T47D (cell line): ENCODE measurements at places on chromosomes 5 and 9.

DNA sequence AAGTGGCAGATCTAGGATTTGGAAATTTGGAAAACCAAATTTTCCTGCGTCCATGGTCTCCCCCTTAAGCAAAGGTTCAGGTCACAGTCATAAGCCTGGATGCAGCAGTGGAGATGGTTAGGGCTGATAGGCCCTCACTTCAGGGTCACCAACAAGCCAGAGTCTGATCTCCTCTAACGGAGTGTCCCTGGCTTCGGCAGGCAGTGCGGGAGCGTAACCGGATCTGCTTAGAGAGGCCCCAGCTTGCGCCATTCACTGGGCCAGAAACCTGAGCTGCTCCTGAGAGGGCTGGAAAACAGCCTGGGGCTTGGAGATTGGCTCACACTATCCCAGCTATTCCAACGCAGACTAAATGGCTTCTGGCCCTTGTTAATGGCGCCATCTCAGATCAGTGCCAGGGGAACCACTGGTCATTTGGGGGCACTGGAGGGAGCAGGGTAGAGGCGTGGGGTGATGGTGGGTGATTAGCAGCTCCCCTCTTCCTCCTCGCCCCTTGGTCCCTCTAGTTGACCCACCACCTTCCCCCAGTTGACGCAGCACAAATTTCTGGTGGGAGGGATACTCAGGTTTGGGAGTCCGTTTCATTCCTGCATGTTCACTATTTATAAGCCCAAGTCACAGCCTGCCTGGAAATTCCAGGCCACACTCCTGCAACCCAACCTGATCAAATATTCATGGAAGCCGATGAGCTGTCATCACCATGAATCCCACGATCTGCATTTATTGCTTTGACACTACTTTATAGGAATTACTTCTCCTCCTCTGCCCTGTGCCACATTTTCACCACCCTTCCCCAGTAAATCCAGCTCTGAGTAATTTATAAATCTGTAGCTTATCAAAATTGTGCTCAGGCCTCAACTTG is 134.6 kb upstream of the CPEB4 start:
- DNase-seq = peak; percentile 82

DNA sequence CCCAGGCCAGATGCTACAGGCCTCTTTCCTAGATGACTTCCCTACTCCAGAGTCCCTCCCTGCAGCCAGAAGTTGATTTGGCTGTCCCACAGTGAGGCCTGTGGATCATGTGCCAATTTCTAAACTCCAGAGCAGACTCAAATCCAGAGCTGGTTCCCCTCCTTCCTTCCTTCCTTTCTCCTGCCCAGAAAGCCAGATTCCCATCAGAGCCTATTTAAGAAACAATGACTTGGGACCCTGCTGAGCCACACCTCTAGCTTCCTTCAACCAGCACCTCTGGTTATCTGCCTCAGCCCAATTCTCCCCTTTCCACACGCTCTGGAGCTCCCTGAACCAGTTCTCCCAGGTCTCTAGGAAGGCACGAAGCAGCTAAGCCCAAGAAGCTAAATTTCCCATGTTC is 7.2 kb downstream of the FAM219A start:
- DNase-seq = peak; percentile 33

- DNase-seq = peak; percentile 79
Observed at GRCh38 chr5:151318850-151319732, 15.5 kb upstream of the SLC36A3 start.

DNA sequence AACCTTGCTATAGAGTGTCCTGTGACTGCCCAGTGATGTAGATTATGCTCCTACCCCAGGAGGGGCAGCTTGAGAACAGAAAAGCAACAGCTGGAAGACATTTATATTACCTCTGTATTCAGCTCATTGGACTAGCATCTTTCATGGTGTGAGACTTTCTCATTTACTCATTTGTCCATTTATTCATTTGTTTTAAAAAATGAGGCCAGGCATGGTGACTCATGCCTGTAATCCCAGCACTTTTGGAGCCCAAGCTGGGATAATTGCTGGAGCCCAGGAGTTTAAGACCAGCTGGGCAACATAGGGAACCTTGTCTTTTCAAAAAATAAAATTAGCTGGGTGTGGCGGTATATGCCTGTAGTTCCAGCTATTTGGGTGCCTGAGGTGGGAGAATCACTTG is 130.0 kb upstream of the LHFPL2 start:
- no peak for DNase-seq

- no peak for DNase-seq
Observed at GRCh38 chr5:33033516-33033915, 322.4 kb downstream of the NPR3 start.

GRCh38 chr5:68276740-68277139 is 61.2 kb downstream of the PIK3R1 start:
- no peak for DNase-seq

DNA sequence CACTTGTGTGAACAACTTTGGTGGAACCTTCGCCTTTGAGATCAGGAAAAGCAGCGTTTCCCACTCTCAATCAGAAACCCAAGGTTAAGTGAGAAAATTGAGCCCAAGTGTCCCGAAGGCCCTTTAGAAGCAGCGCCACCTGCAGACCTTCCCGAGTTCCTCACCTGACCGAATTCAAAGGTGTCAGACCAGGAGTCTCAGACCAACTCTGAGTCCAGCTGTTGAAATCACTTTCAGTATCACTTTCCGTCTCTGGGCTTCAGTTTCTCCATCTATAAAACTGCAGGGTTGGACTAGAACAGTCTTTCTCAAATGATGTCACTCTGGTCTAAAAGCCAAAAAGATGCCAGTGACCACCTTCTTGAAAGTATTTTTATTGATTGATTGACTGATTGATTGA is 31.7 kb upstream of the GRHPR start:
- peak; percentile 60 for DNase-seq

DNA sequence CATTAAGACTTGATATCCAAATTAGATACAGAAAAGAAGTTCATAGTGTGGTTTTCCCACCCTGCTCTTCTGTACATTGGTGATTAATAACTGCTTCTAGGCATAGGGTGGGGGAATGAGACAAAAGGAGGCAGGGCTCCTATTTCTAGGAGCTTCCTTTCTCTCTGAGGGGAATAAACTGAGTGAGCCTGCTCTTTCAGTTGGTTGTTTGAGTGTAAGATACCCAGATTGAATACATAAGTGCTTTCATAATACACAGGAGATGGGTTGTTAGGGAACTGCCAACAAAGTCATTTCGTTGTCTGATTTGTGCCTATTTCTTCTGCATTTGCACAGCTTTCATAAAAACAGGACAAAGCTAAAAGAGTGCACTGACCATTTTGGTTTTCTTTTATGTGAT is 48.9 kb upstream of the TTC23L start:
- DNase-seq = no peak

- no peak for DNase-seq
Observed at GRCh38 chr5:31561946-31562345, 29.8 kb downstream of the C5orf22 start.

- no peak for DNase-seq
Observed at GRCh38 chr5:42842921-42843641, 31.4 kb upstream of the SELENOP start.

DNA sequence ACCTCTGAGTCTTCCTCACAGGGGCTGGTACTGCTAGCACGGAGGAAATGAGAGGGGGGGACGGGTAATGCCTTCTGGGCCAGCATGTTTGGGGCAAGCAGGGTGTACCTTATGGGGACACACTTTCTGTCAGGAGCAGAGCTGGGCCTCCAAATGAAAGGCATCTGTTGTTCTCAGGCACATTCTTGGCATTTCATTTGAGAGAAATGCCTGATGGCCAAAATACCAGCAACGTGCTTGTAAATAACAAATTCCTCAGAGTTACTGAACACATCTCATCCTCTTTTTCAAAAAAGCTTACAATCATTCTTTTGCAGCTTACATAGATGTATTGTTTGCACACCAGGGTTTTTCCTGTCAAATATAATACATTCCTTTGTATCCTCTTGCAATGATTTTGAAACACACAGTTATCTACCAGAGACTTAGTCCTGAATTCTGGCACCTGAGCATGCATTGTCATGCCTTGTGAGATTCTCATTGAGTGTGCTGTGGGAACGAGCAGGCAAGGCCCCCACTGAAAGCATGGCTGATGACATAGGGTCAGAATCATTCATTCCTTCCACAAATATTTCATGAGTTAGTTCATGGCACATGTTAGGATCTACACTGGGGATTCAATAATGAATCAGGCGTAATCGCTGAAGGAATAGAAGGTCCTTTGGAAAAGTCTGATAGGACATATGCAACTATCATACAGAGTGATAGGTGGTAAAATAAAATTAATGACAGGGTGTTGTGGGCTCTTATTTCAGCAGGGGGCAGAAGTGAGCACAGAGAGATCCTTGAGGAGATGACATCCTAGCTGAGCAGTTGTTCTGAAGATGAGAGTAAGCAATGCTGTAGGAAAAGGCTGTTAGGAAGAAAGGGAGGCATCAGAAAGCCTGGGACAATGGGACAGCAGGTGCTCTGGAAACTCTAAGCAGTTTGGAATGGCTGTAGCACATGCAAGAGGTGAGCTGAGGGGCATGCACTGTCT is 260.9 kb upstream of the TUT7 start:
- DNase-seq = no peak

DNA sequence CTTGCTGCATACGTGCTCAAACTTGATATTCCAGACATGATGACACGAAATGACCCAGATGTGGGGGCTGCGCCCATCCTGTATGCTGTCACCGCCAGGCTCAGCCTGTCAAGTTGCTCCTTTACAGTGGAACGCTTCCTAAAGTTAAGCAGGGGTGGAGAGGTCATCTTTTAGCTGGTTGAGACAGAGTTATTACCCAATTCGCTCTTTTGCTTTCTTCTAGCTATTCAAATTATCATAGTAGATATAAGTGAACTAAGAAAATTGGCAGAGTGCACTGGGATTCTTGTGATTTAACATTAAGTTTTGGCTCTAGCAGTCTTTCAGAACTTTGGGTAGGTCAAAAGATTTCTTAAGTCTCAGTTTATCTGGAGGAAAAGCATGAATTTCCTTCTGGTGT is 69.8 kb upstream of the BASP1 start:
- no peak for DNase-seq

- no peak for DNase-seq
Observed at GRCh38 chr9:98383758-98384157, 128.3 kb upstream of the TBC1D2 start.

GRCh38 chr9:98940276-98940675 is 3.4 kb upstream of the COL15A1 start:
- no peak for DNase-seq

- peak; percentile 51 for DNase-seq
Observed at GRCh38 chr9:73143711-73144328, 7.8 kb upstream of the ANXA1 start.

DNA sequence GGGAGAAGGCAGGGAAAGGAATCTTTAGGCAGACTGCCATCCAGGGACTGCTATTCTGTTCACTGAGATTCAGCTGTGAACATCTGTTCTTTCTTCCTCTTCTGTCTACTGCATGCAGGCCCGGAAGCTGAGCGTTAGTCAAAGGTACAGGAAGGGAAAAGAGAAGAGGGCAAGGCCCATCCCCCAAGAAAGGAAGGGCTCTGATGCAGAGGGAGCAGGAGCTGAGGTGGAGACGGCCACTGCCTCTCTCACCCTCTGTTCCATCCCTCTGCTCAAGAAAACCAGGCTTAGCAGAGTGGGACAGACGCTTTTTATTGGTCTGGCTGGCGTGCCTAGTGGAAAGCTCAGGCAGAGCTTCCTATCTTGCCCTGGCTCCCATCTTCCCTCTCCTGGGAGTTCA is 57.6 kb downstream of the PFDN1 start:
- no peak for DNase-seq

GRCh38 chr5:134000091-134000511 is 4.7 kb downstream of the VDAC1 start:
- DNase-seq = no peak

DNA sequence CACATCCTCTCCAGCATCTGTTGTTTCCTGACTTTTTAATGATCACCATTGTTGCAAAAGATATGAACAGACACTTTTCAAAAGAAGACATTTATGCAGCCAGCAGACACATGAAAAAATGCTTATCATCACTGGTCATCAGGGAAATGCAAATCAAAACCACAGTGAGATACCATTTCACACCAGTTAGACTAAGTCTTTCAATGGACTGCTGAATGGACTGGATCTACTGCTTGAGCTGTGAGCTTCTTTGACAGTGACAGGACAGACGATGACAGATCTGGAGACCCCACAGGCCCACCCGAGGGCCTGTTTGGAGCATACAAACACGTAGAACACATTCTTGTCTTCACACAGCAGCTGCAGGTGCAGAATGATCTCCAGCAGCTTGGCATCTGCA is 266.1 kb upstream of the RIOK2 start:
- no peak for DNase-seq

DNA sequence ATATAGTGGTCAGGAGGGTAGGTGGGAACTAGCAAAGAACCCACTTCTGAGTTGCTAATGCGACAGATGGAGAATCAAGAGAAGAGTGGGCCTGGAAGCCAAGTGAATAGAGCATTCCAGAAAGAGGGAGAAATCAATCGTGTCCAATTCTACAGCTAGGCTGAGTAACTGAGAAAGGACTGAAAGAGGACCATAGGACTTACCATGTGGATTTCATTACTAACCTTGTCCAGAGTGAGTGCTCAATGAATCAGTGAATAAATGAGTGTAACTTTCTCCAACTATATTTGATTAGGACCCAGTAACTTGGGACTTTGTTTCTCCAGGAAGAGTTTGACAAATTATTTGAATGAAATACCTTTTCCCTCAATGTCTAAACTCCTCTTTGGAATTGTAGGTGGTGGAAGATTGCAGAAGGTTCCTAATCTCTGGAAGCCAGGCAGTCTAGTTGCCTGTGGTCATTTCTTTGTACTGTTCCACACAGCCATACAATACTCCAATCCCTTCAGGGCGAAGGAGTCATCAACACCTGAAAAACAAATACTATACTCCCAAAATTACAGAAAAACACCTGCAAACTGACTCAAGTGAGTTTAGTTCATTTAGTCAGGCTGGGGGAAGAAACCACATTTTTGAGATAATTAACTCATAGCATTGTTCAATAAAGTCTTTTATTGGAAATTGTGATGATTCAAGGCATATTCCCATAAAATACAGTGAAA is 2.6 kb upstream of the F2RL1 start:
- DNase-seq = no peak

DNA sequence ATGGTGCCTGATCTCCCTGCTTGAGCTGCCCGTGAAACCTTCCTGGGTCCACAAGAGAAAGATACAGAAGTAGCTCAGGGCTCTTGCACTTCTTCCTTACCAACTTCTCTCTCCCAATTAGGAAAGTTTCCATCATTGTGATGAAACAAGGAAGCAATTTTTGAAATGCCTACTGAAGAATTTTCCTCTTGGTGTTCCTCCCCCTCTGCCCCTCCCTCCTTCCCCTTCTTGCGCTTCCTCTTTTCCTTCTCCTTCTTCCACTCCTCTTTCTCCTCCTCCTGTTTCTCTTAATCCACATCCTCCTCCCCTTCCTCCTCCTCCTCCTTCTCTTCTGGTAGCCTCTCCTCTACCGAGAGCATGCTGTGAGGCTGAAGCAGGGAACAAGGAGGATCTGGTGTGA is 36.3 kb upstream of the OTULINL start:
- no peak for DNase-seq

DNA sequence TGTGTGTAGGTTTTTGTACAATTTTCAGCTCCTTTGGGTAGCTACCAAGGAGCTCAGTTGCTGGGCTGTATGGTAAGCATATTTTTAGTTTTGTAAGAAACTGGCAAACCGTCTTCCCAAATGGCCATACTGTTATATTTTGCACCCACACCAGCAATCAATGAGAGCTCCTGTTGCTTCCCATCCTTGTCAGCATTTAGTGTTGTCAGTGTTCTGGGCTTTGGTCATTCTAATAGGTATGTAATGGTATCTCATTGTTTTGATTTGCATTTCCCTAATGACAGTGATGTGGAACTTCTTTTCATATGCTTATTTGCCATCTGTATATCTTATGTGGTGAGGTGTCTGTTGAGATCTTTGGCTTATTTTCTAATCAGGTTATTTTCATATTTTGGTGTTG is 320.1 kb downstream of the MLLT3 start:
- DNase-seq = no peak
